T-helper 9 cell (primary cell): ENCODE measurements at places on chromosomes 1 and 21.

DNA sequence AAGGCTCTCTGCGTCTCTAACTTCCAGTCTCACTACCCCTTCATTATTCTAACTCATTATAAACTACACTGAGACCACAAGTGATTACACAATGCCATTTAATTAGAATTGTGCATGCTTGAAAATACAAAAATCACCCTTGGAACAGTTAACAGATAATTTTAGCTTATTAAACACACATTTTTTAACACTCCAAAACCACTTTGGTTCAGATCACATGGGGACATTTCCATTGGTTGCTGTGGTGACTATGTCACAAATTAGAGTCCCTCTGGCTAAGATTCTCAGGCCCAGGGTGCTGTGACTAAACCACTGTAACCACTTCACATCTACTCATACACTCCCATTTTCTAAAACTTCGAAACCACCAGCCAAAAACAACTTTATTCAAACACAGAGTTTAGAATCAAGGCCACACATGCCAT is 43.0 kb downstream of the JAK1 start:
- DNase-seq, result no peak

DNA sequence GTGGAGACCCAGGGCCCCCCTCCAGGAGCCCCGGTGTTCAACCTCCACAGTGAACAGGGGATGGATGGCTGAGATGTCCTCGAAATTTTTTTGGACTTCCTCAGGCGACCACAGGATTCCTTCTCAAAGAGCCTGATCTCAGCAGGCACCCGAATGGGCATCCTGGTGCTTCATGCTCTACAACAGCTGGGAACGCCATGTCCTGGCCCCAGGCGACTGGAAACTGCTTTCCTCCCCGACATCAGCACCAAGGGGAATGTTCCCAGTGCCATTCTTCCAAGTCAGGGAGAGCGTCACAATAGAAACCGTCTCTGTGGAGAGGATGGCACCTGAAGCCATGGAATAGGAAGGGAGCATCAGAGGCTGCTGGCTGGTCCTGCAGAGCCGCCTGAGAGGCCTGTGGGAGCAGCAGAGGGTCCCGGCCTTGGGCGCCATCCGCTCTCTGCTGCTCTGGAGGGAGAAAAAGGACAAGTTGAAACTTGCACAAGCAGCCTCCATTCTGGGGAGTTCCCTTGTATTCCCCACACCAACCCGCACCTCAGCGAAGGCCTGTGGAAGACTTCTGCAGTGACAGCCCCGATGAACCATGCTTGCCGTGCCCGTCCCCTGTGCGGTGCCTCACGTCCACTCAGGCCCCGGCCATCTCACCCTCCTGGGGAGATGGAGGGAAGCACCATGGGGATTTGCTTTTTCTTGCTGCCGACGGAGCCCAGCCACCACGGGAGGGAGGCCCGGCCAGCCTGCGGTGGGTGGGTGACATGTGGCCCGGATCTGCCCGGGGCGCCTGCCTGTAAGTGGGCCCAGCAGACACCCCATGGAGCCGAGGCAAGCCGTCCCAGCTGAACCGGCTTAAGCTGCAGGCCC is 2.3 kb upstream of the ADARB1 start:
- DNase-seq, result no peak

- DNase-seq, result no peak
Observed at GRCh38 chr1:58005212-58005611, 541.3 kb downstream of the OMA1 start.

- no peak for DNase-seq
Observed at GRCh38 chr1:218482683-218483082, 137.5 kb downstream of the TGFB2 start.

DNA sequence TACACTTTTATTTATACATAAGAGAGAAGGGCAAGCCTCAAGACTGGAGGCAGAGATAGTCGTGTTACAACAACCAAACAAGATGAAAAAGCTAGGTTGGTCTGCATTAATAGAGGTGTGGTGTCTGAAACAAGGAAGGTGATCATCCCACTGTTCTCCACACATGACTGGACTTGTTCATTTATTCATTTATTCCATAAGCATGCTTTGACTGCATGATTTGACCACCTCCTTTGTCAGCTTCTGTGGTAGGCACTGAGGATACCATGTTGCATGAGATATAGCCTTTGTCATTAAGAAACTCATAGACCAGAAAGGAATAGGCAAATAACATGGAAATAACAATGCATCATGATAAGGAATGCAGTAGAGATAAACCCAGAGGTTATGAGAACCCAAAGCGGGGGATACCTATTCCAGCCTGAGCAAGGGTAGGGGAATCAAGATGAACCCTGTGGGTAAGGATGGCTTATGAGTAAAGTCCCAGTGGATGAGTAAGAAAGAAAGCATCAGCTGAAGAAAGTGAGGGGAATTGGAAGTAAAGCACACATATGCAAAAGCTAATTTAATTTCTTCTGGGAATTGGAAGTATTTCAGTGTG is 173.7 kb upstream of the FGGY start:
- no peak for DNase-seq

DNA sequence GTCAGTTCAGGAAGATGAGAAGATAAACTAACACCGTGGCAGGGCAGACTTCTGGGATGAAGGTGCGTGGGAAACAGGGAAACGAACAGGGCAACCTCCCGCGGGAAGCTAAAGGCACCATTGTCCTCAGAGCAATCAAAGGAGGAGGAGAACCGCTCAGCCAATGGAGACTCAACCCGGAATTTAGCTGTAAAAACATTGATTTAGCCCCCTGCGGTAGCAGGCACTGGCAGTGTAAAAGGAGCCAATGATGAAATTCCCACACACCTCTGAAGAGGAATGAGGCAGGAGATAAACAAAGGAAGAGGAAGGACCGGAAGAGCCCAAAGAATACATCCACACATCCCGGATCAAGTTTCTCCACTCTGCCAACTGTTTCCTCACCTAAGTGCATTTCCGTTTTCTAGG is 19.5 kb downstream of the HLCS start:
- no peak for DNase-seq

- DNase-seq, result no peak
Observed at GRCh38 chr1:85172684-85173337, 28.0 kb downstream of the SYDE2 start.

GRCh38 chr1:98099501-98099900 is 178.7 kb upstream of the DPYD start:
- DNase-seq, result no peak

DNA sequence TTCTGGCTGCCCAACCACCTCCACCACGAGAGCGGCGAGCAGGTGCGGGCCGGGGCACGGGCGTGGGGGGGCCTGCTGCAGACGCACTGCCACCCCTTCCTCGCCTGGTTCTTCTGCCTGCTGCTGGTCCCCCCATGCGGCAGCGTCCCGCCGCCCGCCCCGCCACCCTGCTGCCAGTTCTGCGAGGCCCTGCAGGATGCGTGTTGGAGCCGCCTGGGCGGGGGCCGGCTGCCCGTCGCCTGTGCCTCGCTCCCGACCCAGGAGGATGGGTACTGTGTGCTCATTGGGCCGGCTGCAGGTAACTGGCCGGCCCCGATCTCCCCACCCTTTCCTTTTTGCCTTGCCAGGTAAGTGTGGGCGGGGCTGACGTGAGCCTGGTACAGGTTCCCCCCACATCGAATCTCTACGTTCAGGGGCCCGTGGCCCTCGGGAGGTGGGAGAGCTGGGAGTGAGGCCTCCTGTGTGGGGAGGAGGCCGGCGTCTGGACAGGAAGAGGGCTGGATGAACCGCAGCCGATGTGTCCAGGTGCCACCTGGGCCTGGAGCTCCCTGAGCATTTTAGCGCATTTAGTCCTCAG is 51.7 kb downstream of the COL18A1 start:
- no peak for DNase-seq

DNA sequence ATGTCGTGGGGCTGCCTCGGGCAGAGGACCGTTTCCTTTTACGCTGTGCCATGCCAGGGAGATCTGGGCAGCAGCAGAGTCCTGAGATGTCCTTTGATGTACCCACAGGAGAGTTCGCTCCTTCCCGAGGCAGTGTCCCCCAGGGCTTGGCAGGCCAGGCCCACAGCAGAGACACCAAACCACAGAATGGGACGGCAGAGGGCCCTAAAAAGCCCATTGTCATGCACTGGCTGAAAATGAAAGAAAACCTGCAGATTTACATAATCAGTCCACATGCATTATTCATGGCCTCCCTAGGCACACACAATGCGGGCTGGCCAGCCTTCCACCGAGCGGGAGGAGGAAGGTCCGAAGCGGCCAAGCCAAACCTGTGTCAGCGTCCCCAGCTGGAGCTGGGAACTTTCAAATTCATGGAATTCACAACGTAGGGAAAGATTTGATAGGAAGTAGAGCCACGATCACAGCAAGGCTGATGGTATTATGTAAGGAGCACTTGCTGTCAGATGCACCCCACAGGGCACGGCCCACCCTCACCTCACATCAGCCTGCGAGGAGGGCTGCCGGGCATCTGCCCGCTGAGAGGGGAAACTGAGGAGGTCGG is 25.3 kb upstream of the EFHD2 start:
- DNase-seq, result no peak

DNA sequence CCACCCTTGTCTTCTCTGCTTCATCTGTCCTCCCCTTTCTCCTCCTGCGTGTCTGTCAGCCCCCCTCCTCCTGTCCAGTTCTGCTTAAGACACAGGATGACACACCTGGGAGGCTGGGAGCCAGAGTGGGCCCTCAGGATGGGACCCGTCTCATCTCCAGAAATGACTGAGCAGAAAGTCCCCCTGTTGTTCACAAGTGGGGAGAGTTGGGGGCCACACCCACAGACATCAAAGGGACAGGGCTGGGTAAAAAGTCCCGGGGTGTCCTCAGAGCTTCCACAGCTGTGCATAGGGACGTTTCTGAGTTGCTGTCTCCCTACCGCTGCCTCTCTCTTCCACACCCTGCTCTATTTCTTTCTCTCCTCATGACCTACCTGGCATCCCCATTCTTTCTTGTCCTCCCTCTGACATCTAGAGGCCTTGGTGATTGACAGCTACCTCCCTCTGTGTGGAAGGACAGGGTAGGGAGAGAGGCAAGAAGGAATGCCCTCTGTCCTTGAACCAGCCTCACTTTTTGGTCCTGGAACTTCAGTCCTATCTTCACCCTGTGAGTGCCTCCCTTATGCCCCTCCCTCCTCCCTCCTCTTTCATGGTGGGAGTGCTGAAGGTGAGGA is 19.5 kb upstream of the SH2D2A start:
- DNase-seq, result no peak

- DNase-seq, result no peak
Observed at GRCh38 chr1:221812088-221812752, 70.3 kb upstream of the DUSP10 start.

DNA sequence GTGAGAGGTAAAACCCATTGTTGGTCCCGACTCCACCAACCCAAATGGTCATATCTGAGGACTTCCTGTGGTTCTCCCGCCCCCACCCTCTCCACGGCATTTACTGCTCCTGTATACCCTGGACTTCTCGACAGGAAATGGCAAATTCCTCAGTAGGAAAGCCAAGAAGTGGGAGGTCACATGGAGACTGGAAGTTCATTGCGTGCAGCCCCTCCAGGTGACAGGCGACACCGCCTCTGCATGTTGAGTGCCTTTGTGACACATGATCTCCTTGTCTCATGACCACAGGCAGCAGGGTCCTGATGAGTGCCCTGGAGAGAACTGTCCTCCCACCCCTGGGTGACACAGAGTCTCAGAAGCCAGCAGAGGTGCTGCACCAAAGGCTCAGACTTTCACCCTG is 24.2 kb downstream of the ERG start:
- DNase-seq, result no peak

DNA sequence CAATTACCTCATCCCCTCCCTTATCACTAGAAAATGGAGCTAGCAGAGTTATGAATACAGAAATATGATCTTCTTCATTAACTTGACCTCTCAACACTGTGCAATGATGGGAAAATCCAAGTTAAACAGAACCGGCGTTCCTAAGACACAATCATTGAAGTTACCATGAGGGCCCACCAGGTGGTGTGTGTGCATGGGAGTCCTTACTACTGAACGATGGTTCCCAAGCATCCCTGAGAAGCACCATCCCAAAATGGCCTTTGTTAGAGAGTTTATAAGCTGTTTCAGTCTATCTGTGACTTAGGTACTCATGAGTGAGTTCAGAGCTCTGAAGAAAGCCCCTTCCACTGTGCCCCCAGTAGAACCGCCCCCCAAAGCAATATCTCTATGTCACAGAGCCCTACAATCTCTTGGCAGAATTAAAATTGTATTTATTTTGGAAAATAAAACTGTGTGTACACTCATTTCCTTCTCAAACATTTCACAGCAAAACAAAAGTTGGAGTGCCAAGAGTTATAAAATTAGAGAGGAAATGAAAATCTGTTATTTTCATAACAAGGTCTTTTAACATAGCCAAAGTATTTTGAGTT is 56.8 kb downstream of the PLD5 start:
- DNase-seq, result peak; percentile 3
